Stimulated activated CD4-positive, alpha-beta T cell treated with anti-CD3 and anti-CD28 coated beads, Interleukin-1b, Interleukin-23, amount 100 ng/mL, for 24 hours (primary cell): ENCODE measurements at places on chromosomes 2 and 18.

DNA sequence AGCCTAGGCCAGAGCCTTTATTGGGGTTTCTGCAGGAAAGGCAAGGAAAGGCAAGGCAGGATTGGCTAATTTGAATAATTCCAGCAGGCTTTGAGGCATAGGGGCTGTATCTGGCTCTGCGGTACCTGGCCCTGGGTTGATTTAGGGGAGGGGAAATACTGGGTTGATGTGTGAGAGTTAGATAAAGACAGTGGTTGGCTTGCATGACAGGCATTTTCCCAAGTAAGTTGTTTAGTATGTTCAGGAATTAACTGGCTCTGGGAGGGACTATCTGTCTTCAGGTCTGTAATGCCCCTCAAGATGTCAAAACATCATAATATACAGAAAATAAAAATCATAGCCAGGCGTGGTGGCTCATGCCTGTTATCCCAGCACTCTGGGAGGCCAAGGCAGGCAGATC lies 98.7 kb downstream of the UBR3 start:
- DNase-seq: no peak

DNA sequence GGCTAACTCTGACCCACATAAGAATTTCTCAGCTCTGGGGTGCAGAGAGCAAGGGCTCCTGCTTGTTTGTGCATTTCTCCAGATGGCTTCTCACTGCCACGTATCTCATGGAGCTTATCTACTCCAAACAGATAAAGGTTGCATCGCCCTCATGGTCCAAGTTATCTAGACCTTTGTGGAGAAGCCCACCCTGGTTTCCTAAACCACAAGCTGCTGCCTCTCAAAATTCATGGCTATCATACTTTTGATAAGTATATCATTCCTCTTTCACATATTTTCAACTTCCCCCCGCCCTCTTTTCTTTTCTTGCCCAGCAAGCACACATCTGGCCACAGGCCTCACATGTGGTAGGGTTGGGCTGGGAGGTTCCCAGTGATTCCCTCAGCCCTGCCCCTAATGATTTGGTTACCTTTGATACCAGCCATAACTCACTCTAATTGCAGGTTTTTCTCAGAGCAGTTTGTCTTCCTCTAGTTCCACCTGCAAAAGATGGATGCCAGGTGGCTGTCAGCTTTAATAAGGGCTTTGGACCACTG lies 146.0 kb downstream of the RHBDD1 start:
- no peak for DNase-seq

GRCh38 chr2:151904021-151904420 lies 75.8 kb upstream of the ARL5A start:
- no peak for DNase-seq

- DNase-seq: no peak
These were observed 48.2 kb upstream of the PAPOLG start for GRCh38 chr2:60707750-60708371.

GRCh38 chr2:217270485-217271121 lies 410.7 kb upstream of the TNP1 start:
- no peak for DNase-seq

- DNase-seq: no peak
These were observed 59.4 kb downstream of the OSR1 start for GRCh38 chr2:19299032-19299431.

DNA sequence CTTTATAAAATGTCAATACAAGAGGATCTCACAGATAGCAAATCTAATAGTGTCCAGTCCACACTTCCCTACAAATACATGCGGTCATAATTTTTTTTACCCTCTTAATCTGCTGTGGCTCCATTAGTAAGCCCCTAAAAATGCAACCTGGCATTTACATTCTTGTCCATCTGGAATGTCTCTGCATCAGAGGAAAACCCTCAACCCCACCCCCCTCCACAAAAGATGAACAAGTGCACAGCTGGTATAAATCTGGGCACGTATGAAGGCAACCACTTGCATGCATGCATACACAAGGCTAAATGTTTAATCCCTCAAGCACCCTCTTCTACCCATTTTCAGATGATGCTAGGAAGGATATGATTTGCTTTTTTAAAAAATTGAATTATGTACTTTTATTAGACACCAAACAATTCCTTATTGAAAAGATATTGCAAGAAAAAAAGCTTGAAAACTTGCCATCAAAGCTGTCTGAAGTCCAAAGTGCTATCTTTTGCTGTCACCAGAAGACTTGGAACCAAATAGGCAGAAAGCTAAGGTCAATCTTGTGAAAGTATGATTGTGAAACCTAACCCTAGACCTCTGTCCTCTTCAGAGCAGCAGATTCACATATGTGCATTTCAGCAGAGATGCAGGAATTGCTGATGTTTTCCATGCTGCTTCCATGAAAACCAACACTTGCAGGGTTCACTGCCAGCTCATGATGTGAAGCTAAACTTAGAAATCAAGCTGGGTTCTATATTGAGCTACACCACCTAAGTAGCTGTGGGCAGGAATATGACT lies 39.0 kb downstream of the IRS1 start:
- no peak for DNase-seq

- no peak for DNase-seq
These were observed 146.5 kb downstream of the CDH2 start for GRCh38 chr18:28030458-28030857.
